ENCODE measurements at places on chromosomes 16 and 17. TPM values are rescaled to one million over a fixed set of nuclear protein-coding genes. Genes with fewer than 3 reads are reported as not detected.

The LGALS9B gene
- total RNA-seq = not detected

The CACNG1 gene
- total RNA-seq = not detected

The TEDC2 gene
- 11.0 TPM for total RNA-seq

The NEK8 gene
- 1.6 TPM for total RNA-seq

The C17orf107 gene
- 0.80 TPM for total RNA-seq

The SLC16A11 gene
- not detected for total RNA-seq

The C16orf89 gene
- total RNA-seq = 0.80 TPM

The MYH1 gene
- total RNA-seq = not detected

The NDRG4 gene
- total RNA-seq = 28.7 TPM

The C1QTNF8 gene
- not detected for total RNA-seq

The TMEM88 gene
- total RNA-seq = 1.9 TPM

The KRTAP9-8 gene
- total RNA-seq = not detected

The PMM2 gene
- total RNA-seq = 20.2 TPM

The GINS2 gene
- total RNA-seq = 12.4 TPM

The MAP2K3 gene
- total RNA-seq = 22.4 TPM

The METTL22 gene
- total RNA-seq = 28.7 TPM

The NEUROD2 gene
- not detected for total RNA-seq

The ACE gene
- total RNA-seq = 7.0 TPM

The KRT20 gene
- not detected for total RNA-seq

The SUZ12 gene
- 15.3 TPM for total RNA-seq

The SLC2A4 gene
- total RNA-seq = 0.96 TPM

The UNC13D gene
- 0.48 TPM for total RNA-seq

The C17orf78 gene
- total RNA-seq = not detected

The C17orf50 gene
- not detected for total RNA-seq

The KRTAP2-1 gene
- total RNA-seq = not detected

The MAP2K4 gene
- total RNA-seq = 18.2 TPM

The KRT14 gene
- total RNA-seq = 0.13 TPM

The SEPTIN1 gene
- total RNA-seq = 0.32 TPM

The CRYBA1 gene
- not detected for total RNA-seq

The AOC3 gene
- 1.5 TPM for total RNA-seq

The ARHGAP23 gene
- 29.1 TPM for total RNA-seq

The MRC2 gene
- 335 TPM for total RNA-seq

The TERB1 gene
- not detected for total RNA-seq

The PRSS33 gene
- total RNA-seq = not detected

The NPIPB9 gene
- total RNA-seq = 0.24 TPM

The KRTAP2-2 gene
- not detected for total RNA-seq

The FBXO47 gene
- total RNA-seq = not detected

The CCDC154 gene
- 0.80 TPM for total RNA-seq

The GAST gene
- not detected for total RNA-seq

The CDR2L gene
- 29.2 TPM for total RNA-seq
